ENCODE measurements at places on chromosomes 5 and 9.

DNA sequence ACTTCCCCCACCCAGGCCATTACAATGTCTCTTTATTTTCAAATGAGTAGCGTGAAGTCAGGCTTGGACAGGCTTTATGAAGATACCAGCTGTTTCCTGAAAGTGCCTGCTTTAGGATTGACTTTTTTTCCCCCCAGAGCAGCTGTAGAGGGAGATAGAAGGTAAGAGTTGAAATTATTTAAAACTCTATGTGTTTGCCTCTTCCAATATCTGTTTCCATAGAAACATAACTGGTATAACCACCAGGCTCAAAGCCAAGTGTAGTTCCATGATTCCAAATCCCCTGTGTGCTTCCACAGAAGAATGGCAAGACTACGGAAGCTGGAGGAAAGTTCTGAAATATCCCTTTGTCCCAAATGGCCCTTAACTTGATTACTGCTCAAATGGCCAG, 87.4 kb upstream of the TBC1D2 start:
- DNase-seq, result no peak

DNA sequence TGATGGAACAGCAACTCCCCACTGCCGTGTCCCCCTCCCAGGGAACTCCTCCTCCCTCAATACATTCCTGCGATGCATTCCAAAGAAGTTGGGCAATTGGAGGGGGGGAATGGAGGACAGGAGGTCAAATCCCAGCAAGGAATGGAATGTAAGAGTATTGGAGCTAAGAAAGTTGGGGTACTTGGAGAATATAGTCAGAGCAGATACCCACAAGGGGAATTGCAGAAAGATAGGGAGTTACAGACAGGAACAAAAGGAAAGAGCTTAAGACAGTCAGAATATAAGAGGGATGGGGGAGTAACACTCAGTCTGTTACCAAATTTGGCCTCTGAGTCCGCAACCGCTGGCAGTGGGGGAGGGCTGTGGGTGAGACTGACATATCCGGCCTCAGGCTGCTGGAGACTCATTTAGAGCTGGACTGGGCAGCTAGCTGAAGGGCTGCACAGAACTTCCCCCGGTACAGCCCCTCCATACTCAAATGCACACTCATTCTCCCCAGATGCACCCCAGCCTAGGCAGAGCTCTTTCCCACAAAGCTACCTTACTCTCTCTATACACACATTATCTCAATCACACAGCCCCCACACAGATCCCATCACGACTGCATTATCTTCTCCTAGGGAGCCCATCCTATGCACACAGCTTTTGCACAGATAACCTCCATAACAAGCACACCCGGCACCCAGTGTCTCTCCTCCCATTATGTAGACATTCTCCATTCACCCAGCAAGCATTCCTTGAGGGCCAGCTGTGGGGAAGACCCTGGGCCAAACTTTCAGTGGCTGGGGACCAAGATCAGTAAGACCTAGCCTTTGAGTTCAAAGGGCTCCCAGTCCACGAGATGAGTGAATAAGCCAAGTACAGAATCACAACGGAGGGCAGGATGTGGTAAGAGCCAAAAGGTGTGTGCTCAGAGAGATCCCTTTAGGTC, 3.7 kb downstream of the TLN1 start:
- DNase-seq, result peak; percentile 77

DNA sequence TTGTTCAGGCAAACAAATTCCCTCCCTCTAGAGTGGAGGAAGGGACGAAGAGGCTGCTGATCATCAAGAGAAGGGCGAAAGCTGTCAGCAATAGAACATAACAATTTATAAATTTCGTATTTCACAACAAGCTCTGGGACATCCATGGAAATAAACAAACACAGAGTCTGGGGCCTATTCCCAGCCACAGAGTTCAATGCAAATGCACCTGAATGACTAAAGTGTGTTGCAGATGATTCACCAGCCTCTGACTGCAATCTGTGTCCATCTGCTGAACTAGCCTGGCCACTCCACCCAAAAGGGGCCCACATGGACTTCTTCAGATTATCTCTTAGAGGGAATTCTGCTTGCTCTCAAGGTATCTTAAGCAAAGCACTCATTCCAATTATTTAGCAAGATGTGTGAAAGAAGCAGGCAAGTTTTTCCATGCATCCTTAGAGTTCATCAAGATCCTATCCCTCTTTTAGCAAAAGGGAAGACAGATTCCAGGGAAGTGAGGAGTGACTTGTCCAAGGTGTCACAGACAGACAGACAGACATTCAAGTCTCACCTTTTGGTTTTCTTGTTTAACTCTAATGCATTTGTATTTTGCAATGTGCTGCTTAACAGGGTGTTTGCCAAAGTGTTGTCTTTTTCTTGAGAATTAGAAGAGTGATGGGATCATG, 307.8 kb upstream of the PAPPA start:
- DNase-seq, result no peak

GRCh38 chr5:143244000-143244736, 159.3 kb downstream of the NR3C1 start:
- DNase-seq, result no peak

DNA sequence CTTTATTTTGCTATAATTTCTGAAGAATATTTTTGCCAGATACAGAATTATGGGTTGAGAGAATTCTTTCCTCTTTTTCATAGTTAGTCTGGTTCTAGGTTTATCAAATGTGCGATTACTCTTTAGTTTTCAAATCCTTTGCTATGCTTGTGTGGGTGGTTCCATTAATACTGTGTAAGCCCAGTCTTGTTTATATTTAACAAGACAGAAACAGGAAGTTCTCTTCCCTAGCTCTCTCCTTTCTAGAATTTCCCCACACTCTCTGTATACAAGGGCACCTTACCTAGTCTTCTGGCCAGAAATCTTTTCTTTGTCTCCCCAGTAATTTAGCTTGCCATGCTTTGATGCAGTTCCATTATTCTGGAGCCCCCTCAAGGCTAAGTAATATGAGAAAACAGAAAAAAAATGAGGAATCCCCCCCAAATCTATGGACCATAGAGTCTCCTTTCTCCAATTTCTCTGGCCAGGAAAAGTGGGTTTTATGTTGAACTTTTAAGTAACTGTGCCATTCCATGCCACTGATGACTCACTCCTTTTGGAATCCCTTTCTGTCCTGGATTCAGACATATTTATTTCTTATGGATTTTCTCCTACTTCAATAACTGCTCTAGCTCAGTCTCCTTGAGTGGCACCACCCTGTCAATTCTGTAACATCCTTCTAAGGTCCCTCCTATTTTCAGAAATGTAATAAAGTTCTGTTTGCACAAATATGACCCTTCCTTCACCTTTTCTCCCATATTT, 1714.1 kb downstream of the EFNA5 start:
- no peak for DNase-seq

- DNase-seq, result peak; percentile 33
These were observed 926 bp downstream of the DNAJC25 start for GRCh38 chr9:111632060-111632459.
